ENCODE measurements at places on chromosomes 3 and 15.

- no peak for DNase-seq
Measured at GRCh38 chr15:35885870-35886269, 339.9 kb upstream of the DPH6 start.

- no peak for DNase-seq
Measured at GRCh38 chr3:178960181-178960580, 111.4 kb downstream of the ZMAT3 start.

- peak; percentile 43 for DNase-seq
Measured at GRCh38 chr3:126134219-126134975, 46.0 kb downstream of the ALDH1L1 start.

- DNase-seq, result no peak
Measured at GRCh38 chr3:81663114-81663513, 98.3 kb downstream of the GBE1 start.

DNA sequence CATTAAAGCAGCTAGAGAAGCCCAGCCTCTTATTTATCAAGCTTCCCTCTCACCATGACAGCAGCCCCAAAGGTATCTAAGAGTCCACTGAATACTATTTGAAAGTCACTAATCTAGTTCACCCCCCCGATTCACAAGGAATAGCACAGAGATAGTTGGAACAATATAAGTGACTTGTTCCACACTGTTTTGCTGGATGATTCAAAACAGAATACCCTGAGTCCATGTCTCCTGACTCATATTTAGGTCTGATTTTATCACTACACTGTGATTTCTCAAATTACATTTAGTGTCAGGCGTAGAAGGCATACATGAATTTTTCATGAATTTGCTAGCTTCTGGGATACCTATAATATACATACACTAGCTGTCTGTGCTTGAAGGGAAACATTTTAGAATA is 18.7 kb upstream of the EOGT start:
- no peak for DNase-seq

DNA sequence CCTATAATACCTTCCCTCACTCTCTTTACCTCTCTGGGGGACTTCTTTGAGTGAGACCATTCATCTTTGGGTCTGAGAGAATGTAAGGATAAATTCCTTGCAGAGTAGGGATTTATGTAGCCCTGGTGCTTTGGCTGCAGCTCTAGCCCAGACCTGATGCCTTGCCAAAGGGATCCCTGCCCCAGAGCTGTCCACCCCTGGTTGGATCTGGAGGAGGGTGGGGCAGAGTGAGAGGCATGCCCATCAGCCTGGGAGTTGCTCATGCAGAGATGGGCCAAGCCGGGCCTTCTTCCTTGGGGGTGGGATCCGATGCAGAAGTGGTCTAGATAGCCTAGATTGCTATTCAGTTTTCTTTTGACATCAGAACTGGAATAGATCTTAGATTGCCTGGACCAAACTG is 31.5 kb downstream of the RTP1 start:
- DNase-seq, result no peak

- no peak for DNase-seq
Measured at GRCh38 chr3:31371484-31372177, 161.1 kb upstream of the STT3B start.

DNA sequence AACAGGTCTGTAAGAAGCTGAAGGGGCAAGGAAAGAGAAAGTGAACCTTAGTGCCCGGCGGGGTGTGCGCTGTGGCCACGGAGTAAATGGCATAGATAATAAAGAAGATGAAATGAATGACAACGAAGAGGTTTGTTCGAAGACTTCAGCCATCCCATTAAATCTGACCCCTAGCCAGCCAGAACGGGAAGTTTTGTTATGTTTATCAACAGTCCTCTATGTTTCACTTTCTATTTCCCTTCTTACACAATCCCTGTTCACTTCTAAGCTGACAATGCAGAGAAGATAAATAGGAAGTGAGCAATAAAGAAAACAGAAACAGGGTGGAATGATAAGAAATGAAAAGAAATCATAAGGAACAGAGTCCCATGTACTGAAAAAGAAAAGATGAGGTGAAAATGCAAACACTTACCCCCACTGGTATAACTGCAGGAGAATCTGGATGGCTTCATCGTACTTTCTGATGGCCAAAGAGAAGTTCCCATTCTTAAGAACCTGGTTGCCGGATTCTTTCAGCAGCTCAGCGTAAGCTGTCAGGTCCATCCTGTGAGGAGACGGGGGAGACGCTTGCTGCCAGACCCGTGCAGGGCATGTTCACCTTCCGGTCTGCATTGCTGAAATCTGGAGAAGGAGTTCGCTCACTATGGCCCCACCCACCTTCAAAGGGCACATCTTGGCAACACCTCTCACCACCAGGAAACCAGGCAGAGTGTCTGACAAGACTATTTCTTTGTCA is 36.8 kb downstream of the TRANK1 start:
- peak; percentile 40 for DNase-seq

DNA sequence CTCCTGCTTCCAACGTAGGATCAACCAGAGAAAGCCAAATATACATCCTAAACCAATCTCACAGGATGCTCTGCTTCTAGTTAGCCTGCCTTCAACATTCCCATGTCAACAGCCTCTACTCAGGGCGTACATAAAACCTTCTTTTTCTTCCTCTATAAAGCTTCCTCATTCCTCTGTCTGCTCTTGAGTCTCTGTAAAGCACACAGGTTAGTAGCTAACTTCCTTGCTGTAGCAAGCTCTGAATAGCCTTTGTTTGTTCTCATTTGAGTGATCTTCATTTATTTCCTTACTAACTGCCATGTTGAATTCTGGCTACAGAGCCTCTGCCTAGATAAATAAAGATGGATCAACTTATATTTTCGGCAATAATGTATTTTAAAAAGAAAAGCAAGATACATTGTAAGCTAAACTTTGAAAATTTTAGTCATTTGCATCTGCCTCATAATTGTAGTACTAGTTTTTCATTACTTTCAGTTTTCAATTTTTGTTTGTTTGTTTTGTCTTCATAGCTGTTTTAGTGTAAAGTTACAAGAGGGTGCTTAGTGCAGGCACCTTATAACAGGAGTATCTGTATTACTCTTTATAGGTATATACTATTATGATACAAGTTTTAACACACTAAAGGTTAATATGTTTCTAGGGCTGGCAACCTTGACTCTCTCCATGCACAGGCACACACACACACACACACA is 498.2 kb downstream of the PYDC2 start:
- peak; percentile 67 for DNase-seq

DNA sequence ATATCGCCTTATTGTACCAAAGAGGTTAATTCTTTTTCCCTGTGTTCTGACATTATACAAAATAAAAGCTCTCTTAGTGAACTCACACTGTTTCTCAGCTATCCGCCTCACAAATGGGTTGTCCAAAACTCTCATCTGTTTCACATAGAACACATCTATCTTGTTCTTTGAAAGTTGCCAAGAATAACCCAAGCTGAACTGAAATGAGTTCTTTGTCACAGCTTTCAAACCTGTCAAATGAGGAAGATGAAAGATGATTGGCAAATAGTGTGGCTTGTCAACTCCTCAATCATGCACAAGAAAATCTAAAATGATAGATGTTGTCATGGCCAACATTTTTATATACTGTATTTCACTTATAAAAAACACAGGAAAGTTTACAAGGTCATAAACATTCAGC is 168.1 kb upstream of the OSTN start:
- no peak for DNase-seq

DNA sequence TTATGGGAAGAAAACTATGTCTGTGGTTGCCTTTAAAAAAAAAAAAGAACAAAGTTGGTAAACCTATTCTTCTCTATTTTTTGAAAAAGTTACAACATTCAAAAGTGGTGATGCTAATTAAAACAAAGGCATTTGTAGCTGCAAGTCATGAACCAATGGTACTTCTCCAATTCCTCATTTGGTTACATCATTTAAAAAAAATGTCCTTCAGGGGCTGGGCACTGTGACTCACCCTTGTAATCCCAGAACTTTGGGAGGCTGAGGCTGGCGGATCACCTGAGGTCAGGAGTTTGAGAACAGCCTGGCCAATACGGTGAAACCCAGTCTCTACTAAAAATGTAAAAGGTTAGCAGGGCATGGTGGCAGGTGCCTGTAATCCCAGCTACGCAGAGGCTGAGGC is 574.6 kb downstream of the VGLL3 start:
- no peak for DNase-seq

- DNase-seq, result no peak
Measured at GRCh38 chr3:126951561-126951960, 31.4 kb upstream of the PLXNA1 start.

DNA sequence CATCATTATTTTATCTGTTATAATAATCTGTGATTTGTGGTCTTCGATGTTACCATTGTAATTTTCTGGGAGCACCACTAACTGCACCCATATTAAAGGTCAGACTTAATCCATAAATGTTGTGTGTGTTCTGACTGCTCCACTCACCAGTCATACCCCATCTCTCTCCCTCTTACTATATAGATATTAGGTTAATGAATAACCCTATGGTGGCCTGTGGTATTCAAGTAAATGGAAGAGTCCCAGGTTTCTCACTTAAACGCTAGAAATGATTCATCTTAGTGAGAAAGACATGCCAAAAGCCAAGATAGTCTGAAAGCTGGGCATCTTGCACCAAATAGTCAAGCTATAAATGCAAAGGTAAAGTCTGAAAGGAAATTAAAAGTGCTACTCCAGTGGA is 1358.5 kb downstream of the ROBO2 start:
- DNase-seq, result no peak

GRCh38 chr3:126737527-126737926 is 33.5 kb downstream of the CHCHD6 start:
- no peak for DNase-seq

DNA sequence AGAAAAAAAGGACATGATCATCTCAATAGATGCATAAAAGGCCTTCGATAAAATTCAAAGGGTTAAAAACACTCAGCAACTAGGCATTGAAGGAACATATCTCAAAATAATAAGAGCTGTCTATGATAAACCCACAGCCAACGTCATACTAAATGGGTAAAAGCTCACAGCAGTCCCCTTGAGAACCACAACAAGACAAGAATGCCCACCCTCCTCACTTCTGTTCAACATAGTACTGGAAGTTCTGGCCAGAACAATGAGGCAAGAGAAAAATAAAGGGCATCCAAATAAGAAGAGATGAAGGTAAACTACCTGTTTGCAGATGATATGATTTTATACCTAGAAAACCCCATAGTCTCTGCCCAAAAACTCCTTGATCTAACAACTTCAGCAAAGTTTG is 619.7 kb upstream of the LMCD1 start:
- no peak for DNase-seq

DNA sequence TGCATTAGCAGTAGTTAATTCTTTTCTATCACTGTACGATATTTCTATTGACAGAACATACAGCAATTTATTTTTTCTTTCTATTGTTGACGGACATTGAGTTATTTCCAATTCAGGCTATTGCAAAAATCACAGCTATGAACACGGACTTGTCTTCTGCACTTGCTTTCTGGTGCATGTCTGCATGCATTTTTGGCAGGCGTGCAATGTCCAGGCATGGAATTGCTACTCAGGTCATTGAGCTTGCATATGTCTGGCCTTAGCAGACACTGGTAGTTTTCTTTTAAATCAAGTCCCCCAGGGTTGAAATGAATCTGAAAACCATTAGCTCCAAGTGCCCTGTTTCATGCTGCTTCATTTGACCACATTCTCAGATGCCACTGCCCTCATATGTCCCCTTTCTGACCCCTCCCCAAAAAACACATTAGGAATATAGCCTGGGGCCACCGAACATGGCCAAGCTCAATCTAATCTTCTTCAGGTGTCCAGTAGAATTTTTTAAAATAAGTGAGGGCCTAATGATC is 72.8 kb downstream of the LRIG1 start:
- DNase-seq, result no peak

DNA sequence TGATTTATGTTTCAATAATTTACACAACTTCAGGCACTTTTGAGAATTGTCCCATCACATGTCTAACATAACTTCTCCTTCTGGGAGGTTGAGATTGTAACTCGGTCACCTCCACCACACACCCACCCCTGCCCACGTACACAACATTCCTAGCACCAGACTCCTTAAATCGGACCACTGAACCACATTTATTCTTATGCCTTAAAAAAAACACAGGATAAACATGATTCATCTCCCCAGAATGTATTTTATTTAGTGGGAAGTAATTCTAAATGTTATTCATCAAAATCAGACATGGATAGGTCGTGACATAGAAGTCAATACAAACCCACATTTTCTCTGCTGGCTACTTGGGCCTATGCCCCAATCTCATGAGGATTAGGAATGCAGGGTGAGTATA is 3.0 kb downstream of the SNTN start:
- DNase-seq, result no peak

GRCh38 chr3:123081718-123082369 is 15.0 kb downstream of the PDIA5 start:
- peak; percentile 60 for DNase-seq

DNA sequence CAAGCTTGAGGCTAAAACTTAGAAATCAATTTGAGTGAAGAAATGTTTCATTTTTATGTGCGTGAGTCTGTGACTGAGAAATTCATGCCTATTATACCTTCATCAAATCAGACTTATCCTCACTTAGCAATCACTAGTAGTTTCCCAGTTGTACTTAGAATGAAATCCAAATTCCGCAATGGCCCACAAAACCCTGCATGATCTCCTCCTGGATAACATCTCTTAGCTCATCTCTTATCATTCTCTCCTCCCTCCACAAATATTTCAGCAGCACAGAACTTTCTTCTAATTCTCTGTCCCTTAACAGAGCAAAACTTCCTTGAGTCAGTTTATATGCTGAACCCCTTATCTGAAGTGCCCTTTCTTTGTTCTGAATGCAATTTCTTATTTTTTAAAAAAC is 198.8 kb upstream of the TGFBR2 start:
- no peak for DNase-seq

DNA sequence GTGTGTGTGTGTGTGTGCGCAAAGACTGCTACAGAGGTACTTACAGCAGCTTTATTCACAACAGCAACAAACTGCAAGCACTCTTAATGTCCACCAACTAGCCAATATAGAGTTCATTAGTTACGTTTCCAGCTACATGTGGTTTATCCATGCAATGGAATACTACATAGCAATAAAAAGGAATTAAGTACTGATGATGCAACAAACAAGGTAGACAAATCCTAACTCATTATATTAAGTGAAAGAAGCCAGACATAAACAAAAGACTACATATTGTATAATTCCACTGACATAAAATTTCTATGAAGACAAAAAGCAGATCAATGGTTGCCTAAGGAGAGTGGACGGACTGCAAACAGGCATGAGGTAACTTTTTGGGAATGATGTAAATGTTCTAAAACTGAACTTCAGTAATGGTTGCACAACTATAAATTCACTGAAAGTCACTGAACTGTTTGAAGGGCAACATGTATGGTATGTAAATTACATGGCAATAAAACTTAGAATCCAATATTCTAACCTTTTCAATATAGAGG is 433.7 kb downstream of the SHQ1 start:
- DNase-seq, result no peak

GRCh38 chr3:102451543-102451942 is 16.7 kb downstream of the ZPLD1 start:
- DNase-seq, result no peak

DNA sequence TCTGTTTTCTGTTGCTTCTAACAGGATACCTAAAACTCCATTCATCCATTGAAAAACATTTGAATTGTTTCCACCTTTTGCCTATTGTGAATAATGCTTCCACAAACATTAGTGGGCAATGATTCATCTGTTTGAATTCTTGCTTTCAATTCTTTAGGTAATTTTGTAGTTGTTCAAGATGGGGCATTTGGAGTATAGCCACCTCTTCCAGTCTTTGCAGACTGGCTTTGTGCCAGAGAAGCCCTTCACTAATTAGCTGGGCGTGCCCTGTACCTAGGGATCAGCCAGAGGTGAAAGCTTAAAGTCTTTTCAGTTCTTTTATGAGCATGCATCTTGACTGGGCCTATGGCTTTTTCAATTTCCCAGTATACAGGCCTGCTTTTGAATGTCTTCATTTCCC is 10.9 kb downstream of the RTP1 start:
- no peak for DNase-seq
